ENCODE measurements at places on chromosomes 2 and 18. TPM values are rescaled to one million over a fixed set of nuclear protein-coding genes. Genes with fewer than 3 reads are reported as not detected.

The CBLN2 gene
- not detected for total RNA-seq

- DNase-seq = no peak
Observed at GRCh38 chr2:34656632-34657031, 1057.5 kb upstream of the FAM98A start.

GRCh38 chr2:14401873-14402272 lies 230.6 kb upstream of the LRATD1 start:
- DNase-seq = no peak

GRCh38 chr2:240107477-240107796 lies 28.7 kb downstream of the COPS9 start:
- no peak for DNase-seq

The ANKAR gene
- total RNA-seq = 12.2 TPM

GRCh38 chr2:164054651-164055050 lies 318.8 kb upstream of the FIGN start:
- DNase-seq = no peak

The ZNF519 gene
- 9.0 TPM for total RNA-seq

The SPATA3 gene
- total RNA-seq = not detected

The CHRNG gene
- total RNA-seq = not detected
